HT1080 (cell line): ENCODE measurements at places on chromosomes 6 and 20. TPM values are rescaled to one million over a fixed set of nuclear protein-coding genes. Genes with fewer than 3 reads are reported as not detected.

GRCh38 chr6:133682506-133683307, 206.2 kb upstream of the TCF21 start:
- peak; percentile 27 for DNase-seq

DNA sequence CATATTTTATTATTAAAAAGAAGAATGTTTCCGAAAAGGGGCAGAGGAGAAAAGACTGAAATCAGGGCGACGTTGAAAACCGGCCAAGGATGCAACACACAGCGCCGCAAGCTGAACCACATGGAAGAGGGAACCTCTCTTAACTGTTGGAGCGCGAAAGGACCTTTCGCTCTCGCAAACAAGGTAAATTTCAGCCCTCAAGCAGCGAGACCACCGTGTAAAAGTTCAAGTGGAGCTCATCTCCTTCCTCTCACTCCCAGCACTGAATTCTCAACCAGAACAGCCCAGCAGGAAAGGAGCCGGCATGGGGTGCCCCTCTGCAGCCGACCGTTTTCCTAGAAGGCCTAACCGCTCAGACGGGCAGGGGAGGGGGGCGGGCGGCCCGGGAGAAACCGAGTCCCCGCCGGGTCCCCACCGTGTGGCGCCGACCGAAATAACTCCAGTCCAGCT, 621 bp downstream of the GPR63 start:
- DNase-seq: peak; percentile 28

GRCh38 chr20:8389381-8390036, 257.4 kb downstream of the PLCB1 start:
- peak; percentile 23 for DNase-seq

Gene PRPH2
- total RNA-seq: not detected in 2 replicates

Gene SUPT3H
- 2.6 and 9.1 TPM in 2 replicates for total RNA-seq
